Thoracic aorta (tissue), 2 donors: ENCODE measurements at places on chromosomes 2 and 18.

GRCh38 chr2:215357660-215358059 is 45.8 kb downstream of the ATIC start:
- DNase-seq, result no peak

DNA sequence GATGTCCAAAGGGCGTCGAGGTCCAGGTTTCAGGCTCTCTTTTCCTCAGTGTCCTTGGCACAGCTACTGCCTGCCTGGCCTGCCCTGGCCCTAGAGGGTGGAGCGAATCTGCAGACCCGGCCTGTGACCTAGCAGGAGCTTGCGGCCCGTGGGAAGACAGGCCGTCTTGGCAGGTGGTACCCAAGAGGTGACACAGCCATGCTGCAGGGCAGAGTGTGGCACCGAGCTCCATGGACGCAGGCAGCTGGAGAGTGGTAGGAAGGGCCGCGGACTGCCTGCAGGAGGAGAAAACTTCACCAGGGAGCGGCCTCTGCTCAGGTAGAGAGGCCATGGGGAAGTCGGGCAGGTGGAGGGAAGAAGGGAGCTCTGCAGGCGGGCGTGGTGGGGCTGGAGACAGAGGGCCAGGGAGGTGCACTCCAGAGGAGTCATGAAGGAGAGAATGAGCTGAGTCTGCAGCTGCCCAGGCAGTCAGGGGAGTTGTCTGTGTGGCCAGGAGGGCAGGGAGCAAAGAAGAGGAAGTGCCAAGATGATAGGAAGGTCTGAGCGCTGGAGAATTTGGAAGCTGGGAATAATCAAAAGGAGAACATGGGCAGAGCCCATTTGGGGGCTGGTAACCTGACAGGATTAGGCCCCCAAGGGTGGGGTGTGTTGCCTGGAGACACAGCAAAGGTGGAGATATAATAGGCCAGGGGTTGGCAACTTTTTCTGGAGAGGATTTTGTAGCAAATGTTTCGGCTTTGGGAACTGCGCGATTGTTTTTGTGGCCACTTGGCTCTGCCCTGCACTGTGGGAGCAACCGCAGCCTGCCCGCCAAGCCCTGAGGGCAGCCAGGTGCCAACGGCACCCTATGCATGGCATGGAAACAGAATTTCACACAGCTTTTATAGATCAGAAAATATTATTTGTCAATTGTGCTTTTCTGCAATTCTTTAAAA is 154.4 kb upstream of the PXDN start:
- no peak for DNase-seq

DNA sequence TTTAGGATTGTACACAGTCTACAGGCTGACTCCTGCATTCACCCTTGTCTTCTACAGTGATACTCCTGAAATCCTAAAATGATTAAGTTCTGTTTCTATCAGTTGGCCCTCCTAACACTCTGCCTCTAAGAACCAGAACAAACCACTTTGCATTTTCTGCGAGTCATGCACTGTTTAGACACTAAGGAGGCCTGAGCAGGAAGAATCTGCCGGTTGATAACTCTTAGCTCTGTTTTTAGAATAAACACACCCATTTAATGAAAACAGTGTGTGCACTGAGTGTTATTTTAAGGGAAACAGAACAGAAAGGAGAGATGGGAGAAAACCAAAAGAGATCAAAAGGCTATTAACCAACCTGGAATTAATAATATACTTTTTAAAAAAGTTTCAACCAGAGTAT is 22.9 kb upstream of the SSB start:
- DNase-seq, result no peak

- DNase-seq, result no peak
These were observed 169.4 kb downstream of the NEDD4L start for GRCh38 chr18:58213440-58213839.

DNA sequence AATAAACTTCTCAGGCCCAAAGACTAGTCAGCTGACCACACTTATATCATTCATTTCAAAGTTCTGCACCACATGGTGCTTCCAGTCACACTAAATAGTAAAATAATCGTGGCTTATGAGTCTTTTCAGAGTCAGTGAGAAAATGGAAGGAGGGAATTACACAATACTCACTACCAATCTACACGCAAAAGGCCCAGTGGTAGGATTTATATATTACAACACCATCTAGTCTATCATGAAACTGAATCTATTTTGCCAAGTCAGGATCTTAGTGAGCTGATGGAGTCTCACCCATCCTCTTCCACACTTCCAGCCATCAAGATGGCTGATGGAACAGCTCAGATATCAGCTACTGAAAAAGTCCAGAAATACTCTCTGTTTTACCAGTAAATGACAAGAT is 21.9 kb downstream of the INO80D start:
- no peak for DNase-seq

GRCh38 chr2:28927878-28928277 is 33.4 kb downstream of the WDR43 start:
- DNase-seq, result no peak

DNA sequence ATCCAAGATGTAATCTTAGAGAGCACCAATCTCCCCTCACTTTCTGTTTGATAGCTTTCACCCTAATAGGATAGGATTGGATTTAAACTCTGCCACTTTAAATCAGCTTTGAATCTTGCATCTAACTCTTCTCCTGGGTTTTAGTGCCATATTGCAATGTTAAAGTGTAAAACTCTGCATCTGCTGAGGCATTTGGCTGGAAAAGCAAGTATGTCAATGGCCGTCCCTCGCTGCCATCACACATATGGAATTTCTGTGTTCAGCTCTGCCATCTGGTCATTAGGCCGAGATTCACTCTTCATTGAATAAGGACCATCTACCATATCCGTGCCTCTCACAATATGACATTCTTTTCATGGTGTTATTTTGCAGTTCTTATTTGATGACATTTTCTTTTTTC is 728.1 kb upstream of the PIK3C3 start:
- no peak for DNase-seq

DNA sequence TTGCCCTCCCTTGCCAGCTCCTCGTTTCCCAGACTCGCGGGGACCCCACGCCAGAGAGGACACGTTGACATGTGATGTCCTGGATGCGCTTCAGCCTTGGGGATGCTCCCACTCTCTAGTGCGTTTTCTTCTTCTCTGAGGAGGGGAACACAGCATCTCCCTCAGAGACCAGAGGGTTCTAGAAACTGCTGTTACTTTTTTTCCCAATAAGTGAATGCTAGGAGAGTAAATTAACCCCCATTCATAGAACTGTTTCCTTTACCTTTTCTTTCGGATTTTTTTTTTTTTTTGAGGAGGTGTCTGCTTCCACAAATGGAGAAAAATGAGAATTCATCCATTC is 370 bp upstream of the EFEMP1 start:
- DNase-seq, result no peak

DNA sequence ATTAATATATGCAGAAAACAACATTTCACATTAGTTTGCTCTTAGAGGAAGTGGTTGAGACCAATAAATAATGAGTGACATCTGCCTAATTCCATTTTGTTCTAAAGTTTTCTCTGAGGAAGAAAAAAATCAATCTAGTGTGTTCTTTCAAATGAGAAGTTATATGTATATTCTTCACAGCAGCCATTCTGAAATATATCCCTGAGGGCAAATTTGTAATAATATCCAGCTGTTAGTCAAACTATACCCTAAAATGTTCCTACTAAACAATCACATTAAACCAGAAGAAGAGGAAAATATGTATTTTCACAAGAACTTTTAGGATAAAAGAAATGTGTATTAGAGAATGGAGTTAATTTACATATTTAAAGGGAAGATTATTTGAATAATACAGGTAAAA is 375.1 kb upstream of the CDH19 start:
- no peak for DNase-seq

GRCh38 chr2:71901466-71901865 is 246.2 kb downstream of the CYP26B1 start:
- DNase-seq, result no peak

GRCh38 chr18:14941792-14942191 is 193.8 kb downstream of the ANKRD30B start:
- no peak for DNase-seq

DNA sequence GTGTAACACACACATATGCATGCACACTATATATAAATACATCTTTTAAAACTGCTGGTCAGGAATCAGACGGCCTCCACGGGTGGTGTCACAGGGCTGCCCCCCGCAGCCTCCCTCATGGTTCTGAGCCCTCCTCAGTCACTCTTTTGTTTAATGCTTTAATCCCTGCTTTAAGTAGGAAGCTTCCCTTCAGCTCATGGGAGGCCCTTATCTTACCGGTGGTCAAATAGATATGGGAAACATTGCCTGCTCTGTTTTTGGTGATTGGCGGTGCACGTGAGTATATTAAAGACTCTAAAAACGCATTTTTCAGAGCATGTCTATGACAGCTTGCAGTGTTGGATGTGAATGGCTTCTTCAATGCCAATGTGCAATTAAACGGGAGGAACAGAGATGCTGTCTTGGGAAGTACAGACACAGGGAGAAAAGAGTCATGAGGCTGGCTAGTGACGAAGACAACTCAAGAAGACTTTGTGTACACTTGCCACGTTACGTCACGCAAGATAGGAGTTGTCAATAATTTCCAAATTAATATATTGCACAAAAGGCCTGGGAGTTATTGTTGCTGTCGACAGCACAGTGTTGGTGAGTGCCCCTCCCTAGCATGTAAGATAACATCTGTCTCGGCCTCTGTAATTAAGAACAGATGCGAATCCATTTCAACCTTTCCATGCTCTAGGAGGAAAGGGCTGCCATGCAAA is 23.3 kb downstream of the GNLY start:
- no peak for DNase-seq

- DNase-seq, result no peak
These were observed 188.7 kb upstream of the HNMT start for GRCh38 chr2:137775529-137775928.

- peak; percentile 50 for DNase-seq
These were observed 45.6 kb downstream of the SESTD1 start for GRCh38 chr2:179218848-179219594.

GRCh38 chr2:224836263-224836662 is 120.1 kb upstream of the CCDC195 start:
- no peak for DNase-seq

DNA sequence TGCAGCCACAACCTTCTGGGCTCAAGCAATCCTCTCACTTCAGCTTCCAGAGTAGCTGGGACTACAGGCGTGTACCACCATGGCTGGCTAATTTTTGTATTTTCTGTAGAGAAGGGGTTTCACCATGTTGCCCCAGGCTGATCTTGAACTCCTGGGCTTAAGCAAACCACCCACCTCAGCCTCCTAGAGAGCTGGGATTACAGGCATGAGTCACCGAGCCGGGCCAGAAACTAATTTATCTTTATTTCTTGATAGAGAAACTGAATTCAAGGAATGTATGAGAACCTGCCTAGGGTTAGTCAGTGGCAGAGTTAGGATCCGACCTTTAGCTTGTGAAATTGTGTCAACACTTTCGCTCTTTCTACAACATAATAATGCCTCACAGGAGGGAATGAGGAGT is 19.3 kb upstream of the ITGAV start:
- no peak for DNase-seq

DNA sequence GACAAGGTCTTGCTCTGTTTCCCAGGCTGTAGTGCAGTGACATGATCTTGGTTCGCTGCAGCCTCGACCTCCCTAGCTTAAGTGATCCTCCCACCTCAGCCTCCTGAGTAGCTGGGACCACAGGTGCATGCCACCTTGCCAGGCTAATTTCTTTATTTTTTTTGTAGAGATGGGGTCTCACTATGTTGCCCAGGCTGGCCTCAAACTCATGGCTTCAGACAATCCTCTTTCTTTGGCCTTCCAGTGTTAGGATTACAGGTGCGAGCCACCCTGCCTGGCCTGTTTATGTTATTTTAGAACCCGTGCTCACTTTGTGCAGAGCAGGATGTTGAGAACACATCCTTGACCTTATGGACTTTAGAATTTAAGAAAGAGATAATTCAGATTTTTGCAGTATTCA is 17.4 kb downstream of the FAM117B start:
- no peak for DNase-seq

GRCh38 chr2:164721430-164721829 is 100.1 kb upstream of the GRB14 start:
- no peak for DNase-seq

GRCh38 chr2:86617738-86618137 is 5.9 kb downstream of the RNF103 start:
- no peak for DNase-seq

DNA sequence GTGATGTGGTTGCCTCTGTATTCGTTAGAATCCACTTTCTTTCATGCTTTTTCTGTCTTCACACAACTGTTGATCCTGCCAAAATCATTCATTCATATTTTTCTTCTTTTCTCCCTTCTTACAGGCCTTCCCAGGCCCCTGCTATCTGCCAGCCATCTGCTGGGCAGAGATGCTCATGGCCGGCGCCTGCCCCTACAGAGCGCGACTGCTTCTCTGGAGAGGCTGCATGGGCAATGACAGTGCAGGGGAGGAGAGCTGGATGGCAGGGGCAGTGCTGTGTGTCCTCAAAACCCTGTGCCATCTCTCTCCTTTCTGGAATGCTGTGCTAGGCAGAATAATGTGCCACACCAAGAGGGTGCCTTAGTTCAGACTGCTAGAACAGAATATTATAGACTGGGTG is 125.2 kb downstream of the INHBB start:
- DNase-seq, result no peak

DNA sequence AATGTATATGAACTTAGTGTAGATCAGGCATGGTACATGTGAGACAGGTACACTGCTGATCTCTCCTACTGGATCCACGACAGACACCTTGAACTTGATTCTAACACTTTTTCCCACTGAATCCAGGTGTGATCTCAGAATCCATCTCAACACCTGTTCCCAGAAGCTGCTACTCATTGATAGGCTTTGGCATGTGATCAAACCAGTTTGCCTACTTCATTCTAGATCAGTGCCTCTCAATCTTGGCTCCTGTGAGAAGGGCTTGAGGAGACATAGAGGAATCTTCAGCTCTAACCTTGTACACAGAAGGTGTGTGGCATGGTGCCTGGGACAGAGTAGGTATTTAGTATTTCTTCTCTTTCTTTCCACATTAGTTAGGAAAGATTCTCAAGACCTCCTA is 212.3 kb upstream of the ATP5MC3 start:
- DNase-seq, result no peak

- DNase-seq, result no peak
These were observed 132.5 kb upstream of the ID2 start for GRCh38 chr2:8549273-8549922.

GRCh38 chr2:74544634-74545033 is 9.1 kb downstream of the LOXL3 start:
- no peak for DNase-seq

DNA sequence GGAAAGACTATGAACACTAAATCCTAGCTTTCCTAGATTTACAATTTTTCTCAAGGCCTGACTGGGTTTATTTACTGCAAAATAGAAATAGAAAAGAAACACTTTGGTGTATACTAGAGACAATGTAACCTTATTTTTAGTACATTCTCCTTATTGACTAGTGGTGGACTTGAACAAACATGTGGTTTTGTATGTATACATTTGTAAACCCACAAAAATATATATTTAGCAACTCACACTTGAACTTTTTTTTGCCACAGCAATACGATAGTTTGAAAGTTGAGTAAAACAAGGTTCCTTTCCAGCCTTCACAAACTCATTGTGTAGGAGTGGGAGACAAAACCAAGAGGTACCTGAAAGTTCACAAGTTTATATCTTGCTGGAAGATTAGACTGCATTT is 1633.4 kb upstream of the LRRTM1 start:
- no peak for DNase-seq

GRCh38 chr18:45412577-45412976 is 202.7 kb upstream of the SLC14A2 start:
- no peak for DNase-seq
